ENCODE measurements at places on chromosomes 2 and 18. TPM values are rescaled to one million over a fixed set of nuclear protein-coding genes. Genes with fewer than 3 reads are reported as not detected.

RAPH1 gene
- total RNA-seq: 1.5 TPM

STAT1 gene
- 311 TPM for total RNA-seq

- H3K27me3 ChIP-seq: no peaks in the 10 kb centered on the region
- peak overlapping the region; percentile 100 for H3K27ac ChIP-seq
Measured at GRCh38 chr2:26245810-26246209, 1.1 kb downstream of the HADHB start.

LYG2 gene
- not detected for total RNA-seq

DNA sequence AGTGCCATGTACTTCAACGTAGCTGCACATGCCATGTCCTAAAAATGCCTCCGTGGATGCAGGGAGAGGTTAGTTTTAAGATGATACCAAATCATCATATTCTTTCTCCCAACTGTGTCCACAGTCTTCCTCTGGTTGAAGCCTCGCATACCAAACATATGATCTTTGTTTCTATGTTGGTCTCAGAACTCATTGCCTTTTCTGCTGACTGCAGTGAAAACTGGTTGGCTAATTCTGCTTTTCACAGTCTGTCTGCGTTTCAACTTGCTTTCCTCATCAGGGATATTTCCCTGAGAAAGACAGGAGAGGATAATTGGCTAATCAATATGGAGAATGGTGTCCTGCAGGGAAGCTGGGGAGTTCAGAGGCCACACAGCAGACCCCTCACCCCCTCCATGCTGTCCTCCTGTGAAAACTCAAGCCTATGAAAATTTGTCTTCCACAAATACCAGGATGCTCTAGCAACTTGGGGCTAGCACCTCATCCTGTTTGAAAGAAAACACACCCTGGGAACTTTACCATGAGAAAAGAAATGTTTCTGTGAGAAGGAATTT lies 192.2 kb upstream of the PXDN start:
- H3K4me1 ChIP-seq: no peaks in the 10 kb centered on the region
- no peak for DNase-seq
- H3K27ac ChIP-seq: no peak overlapping the region
- no peak overlapping the region for H3K4me3 ChIP-seq
- H3K27me3 ChIP-seq: no peaks in the 10 kb centered on the region

KCNF1 gene
- not detected for total RNA-seq

All from activated CD8-positive, alpha-beta T cell treated with anti-CD3 and anti-CD28 coated beads for 36 hours (primary cell).